Frontal cortex (tissue), 4 donors: ENCODE measurements at places on chromosomes 7 and 10.

GRCh38 chr7:24750441-24751055, 6.7 kb downstream of the GSDME start:
- no peak for DNase-seq

DNA sequence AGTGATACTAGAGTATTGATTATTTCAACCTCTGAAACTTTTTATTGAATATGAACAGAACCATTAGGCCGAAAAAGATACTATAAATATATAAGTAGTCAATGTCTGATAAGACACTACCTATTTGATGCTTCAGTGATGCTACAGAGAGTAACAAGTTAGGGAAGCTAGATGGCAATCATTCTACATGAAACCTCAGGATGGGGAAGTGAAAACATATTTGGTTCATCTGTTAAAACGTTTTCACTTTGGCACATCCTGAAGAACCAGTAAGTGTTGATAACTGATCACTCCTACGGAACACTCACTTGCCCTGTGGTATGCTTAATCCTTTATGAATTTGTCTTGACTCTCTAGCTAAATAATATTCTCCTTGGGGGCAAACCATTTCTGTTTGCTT, 1064.9 kb downstream of the NXPH1 start:
- DNase-seq, result no peak

- DNase-seq, result no peak
Observed at GRCh38 chr7:141575654-141576448, 24.6 kb downstream of the AGK start.

- no peak for DNase-seq
Observed at GRCh38 chr7:94045581-94045980, 41.4 kb upstream of the BET1 start.

DNA sequence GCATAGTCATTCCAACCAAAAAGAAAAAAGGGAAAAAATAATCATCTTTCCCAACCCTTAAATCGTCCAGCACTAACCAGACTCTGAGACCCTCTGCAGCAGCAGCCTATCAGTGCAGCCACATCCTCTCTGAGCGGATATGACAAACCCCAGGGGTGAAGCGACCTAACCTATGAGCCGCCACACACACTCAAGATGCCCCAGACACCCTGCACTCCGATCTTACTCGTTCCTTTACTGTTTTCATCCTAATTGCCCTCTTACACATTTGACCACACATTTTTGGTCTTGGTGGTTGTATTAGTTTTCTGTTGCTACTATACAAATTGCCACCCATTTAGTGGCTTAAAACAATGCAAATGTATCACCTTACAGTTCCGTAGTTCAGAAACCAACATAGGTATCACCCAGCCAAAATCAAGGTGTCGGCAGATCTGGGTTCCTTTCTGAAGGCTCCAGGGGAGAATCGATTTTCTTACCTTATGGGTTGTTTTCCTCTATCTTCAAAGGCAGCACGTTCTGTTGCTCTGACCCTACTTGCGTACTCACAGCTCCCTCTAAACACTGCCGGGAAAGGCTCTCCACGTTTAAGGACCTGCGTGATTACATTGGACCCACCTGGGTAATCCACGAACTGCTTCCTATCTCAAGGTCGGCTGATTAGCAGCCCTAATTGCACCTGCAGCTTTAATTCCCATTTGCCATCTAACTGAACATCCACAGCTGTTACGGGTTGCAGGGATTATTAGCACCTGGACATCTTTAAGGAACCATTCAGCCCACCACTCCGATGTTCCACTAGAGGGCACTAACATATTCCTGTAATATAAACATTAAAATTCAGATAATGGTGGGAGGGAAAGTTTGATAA, 37.3 kb upstream of the PRSS1 start:
- DNase-seq, result no peak

- no peak for DNase-seq
Observed at GRCh38 chr10:19987931-19988330, 171.7 kb downstream of the PLXDC2 start.

DNA sequence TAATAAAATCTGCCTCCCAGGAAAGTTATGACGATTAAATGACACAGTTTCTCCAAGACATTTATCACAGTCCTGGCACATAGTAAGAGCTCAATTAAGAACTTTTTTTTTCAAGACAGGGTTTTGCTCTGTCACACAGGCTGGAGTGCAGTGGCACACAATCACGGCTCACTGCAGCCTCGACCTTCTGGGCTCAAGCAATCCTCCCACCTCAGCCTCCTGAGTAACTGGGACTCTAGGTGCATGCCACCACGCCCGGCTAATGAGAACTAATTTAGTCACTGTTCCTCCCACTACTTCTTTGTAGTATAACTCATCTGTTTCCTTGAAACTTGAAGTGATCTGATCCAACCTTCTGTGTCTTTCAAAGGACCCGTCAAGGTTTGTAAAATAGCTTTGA, 42.2 kb upstream of the MXI1 start:
- no peak for DNase-seq

GRCh38 chr10:77290528-77291155, 347.0 kb downstream of the KCNMA1 start:
- no peak for DNase-seq

GRCh38 chr7:69173341-69173740, 424.9 kb upstream of the AUTS2 start:
- no peak for DNase-seq

GRCh38 chr7:50317221-50317678, 12.7 kb downstream of the IKZF1 start:
- no peak for DNase-seq
